ENCODE measurements at places on chromosomes 16 and 17.

DNA sequence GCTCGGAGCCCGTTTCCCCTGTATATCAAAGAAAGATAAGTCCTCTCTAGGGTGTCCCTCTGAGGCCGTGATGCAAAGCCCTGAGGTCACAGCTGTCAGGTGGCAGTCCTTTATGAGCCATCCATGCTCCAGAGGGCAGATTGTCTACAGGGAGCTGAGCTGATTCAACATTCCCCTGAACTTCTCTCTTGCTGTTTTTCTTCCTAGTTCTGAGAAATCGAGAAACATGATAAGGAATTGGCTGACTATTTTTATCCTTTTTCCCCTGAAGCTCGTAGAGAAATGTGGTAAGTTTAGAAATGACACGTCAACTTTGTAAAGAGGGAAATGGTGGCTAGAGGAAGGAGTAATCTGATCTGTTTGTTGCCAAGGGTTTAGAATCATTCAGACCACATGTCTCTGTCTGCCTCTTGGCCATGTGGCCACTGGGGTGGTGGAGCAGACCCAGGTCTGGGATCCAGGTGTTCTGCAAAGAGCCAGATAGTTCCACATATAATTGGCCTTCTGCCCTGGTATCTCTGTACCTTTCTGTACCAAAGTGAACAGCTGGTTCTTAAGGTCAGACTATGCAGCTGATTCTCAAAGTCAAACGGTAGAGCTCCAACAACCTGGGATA is 3.5 kb downstream of the CTNS start:
- DNase-seq: no peak

- DNase-seq: no peak
These were observed 22.0 kb upstream of the LASP1NB start for GRCh38 chr17:38903404-38903803.

- peak; percentile 87 for DNase-seq
These were observed 308.9 kb upstream of the DYNLRB2 start for GRCh38 chr16:80231888-80232287.

DNA sequence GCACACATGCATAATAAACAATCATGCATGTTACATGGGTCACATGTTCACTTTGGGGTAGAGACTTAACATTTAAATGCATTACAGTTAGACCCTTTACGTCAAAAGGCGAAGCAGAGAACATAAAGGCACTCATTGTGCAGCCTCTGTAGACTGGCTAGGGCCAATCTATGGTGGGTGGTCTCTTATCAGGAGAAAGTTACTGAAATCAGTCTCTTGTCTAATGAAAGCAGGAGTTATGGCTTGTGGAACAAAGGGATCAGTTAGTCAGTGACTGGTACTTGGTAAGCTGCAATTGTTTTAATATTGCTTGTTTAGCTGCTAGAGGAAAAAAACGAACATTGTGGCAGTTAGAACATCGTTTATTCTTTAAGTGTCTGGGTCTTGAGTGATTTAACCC is 1.4 kb upstream of the CNEP1R1 start:
- no peak for DNase-seq

- no peak for DNase-seq
These were observed 134.7 kb upstream of the CIBAR2 start for GRCh38 chr16:85246973-85247372.

DNA sequence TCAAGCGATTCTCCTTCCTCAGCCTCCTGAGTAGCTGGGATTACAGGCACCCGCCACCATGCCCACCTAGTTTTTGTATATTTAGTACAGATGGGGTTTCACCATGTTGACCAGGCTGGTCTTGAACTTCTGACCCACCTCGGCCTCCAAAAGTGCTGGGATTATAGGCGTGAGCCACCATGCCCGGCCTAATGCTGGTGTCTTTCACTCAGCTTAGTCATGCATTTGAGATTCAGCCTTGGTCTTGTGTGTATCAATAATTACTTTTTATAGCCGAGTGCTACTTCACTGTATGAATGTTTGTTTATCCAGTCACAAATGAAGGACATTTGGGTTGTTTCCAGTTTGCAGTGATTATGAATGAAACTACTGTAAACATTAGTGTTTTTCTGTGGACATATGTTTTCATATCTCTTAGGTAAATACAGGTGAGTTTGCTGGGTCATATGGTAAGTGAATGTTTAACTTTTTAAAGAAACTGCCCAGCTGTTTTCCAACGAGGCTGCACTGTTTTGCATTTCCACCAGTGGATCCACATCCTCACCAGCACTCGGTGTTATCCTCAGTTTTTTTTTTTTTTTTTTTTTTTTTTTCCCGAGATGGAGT is 11.0 kb upstream of the PLCG2 start:
- no peak for DNase-seq

- peak; percentile 80 for DNase-seq
These were observed 12.8 kb upstream of the CCL8 start for GRCh38 chr17:34306466-34306865.

GRCh38 chr17:16215965-16216316 is 607 bp upstream of the NCOR1 start:
- DNase-seq: no peak

GRCh38 chr17:348012-348411 is 4.6 kb downstream of the RPH3AL start:
- DNase-seq: no peak

DNA sequence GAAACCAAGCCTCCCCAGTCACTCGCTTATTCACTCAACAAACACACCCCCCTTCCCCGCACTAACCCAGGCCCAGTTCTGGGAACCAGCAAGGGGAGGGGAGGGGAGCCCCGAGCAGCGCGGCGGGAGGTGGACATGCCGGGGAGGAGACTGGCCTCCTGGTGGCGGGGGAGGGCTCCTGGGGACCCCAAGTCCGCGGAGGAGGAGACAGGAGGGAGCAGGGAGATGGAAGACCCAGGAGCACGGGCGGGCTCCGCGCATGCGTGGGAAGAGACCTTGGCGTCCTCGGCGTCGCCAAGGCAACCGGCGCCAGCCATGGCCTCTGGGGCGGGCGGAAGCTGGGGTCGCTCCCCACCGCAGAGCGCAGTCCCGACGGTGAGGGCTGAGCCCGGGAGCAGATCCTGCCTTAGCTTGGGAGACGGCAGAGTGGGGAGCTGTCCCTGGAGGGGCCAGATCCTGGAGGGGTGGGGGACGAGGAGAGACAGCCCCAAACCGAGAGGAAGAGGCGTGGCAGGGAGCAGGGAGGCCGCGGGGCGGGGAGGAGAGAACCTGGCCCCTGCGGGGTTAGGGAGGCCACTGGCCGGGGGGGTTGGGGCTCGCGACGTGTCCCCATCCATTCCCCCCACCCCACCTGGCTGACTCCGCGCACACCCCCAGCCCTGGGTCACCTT is at the start of gene PRR29:
TSS of gene PRR29 (plus strand) at position 302 of the 671 bp plus-strand sequence. CDS start at position 316, 14 bp downstream.
- peak; percentile 97 for DNase-seq

GRCh38 chr16:67284699-67285646 is 5.6 kb downstream of the PLEKHG4 start:
- DNase-seq: peak; percentile 41

DNA sequence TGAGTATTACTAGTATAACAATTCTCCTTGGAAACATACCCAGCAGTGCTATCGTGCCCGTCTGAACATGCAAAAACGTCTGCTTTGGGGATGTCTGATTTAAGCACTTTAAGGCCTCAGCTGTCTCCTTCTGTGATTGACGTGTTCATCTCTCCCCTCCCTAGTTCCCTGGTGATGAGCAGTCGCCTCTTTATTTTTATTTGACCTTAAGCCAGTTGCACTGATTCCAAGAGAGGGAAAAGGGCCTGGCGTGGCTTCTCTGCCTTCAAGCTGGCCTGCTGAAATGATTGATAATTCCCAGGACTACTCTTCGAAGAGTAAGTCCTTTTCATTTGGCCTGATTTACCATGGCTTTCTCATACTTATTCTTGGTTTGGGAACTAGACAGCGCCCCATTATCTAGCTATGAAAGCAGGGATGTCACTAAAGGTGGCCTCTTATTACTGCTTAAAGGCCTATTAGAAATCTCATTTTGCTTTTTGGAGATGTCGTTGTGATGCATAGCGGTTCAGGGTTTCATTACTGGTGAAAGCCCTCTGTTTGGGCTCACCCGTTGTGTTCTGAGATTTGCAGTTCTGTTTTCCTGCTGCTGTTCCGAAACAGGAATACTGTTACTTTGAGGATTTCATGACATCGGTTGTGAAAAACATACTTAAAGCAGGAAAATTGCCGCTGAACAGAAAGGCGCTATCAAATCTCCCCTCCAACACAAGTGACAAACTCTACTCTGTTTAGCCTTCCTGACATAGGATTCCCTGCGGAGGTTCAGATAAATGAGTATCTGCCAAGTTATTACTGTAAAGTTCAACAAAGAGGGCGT is 65.5 kb downstream of the IQCK start:
- no peak for DNase-seq

DNA sequence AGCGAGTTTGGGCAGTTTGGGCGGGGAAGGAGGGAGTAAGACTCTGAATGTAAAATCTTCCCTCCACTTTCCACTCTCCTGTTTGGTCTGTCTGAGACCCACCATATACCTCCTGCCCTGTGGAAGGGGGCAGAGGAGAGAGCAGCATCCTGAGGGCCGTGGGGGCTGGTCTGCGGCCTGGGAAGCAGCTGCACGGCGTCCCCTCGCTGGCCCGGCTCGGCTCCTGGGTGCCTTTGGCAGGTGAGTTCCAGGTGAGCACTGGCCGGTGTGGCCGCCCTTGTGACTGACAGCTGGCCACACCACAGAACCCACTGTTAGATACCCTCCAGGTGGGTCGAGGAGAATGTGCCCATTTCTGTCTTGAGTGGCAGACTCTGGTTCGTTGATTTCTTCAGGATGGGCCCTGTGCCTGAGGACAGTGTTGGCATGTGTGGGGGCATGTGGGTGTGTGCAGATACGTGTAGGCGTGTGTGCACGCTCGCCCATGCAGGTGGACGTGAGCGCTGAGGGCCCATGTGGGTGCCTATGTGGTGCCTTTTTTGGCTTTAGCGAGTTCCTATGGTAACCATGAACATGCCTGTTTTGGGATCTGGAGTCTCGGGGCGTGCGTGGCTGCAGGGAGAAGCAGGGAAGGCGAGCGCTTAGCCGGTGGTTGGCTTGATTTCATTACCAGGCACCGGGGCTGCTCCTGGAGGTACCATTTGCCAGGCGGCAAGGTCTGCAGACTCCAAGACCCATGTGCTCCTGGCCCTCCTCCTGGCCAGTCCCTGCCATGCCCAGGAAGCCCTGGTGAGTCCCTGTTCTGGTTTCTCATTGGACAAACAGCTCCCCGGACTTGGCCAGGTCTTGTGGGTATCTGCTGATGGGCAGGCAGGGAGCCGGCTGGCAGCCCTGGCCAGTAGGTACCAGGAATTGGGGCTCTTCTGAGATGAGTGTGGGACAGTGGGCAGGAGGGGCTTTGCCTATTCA is 12.4 kb downstream of the RAP1GAP2 start:
- no peak for DNase-seq

- no peak for DNase-seq
These were observed 117.8 kb downstream of the RAB11FIP4 start for GRCh38 chr17:31509095-31509804.

DNA sequence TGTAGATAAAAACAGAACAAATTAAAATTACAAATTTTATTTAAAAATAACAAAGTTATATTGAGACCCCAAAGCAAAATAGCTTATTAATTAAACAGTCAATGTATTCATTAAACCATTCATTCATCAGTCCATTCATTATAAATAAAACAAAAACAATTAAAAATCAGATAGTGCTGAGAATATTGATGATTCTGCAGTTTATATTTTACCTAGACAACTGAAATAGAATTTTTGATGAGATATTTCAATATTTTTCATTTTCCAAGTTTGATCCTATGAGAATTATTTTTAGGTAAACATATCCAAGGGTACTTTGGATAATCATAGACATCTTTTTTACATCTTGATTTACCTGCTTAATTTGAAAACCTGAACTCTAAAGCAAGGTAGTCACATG is 15.2 kb upstream of the NETO2 start:
- DNase-seq: no peak

DNA sequence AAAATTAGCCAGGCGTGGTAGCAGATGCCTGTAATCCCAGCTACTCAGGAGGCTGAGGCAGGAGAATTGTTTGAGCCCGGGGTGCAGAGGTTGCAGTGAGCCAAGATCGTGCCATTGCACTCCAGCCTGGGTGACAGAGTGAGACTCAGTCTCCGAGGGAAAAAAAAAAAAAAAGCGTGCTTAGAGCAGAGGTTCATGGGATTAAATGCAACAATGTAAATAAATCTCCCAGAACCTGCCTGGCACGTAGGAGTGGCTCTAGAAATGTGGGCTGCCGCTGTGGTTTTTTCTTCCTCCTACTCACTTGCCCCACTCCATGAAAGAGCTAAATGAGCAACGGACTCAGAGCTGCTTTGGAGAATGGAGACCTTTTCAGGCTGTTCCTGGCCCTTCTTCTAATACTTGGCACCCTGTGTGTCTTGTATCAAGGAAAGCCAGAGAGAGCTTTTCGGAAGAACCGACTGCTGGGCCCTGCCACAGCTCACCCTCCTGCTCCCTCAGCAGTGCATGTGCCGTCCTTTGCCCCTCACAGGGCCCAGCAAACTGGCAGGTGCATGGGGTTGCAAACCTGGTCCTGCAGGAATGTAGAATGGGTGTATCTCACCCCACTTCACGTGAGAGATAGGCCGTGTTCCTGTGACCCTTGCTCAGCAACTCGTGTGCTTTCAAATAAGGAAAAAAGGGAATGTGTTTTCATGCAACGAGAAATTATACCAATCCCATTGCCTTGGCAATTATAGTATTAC is 52.0 kb downstream of the LDHD start:
- DNase-seq: no peak

DNA sequence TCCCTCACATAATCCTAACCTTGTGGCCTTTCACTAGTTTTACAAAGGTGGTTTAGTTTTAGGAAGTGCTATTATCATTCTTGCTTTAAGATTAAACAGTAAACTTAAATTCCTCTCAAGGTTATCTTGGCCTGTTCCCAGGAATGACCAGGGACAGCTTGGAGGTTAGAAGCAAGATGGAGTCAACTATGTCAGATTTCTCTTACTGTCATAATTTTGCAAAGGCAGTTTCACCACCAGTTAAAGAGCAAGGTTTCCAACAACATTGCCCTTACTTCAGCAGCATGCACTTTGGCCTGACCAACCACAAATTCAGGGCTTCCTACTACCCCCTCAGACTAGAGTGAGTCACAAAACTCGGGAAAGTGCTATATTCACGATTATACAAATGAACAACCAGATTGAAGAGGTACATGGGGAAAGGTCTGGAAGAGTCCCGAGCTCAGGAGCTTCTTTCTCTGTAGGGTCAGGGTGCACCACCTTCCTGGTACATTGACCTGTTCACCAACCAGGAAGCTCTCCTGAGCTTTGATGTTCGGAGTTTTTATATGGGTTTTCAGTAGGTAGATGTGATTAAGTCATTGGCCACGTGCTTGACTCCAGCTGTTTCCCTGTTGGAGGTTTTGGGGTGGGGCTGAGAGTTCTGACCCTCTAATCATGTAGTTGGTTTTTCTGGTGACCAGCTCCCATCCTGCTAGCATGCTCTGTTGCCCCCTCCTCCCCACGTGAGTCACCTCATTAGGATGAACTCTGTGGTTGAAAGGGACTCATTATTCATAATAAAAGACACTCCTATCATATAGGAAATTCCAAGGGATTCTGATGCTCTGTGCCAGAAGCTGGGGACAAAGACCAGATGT is 19.4 kb downstream of the RHOT1 start:
- peak; percentile 77 for DNase-seq

- no peak for DNase-seq
These were observed 117.7 kb downstream of the WSCD1 start for GRCh38 chr17:6187836-6188235.
